ENCODE measurements at places on chromosomes 7 and 10. TPM values are rescaled to one million over a fixed set of nuclear protein-coding genes. Genes with fewer than 3 reads are reported as not detected.

NACAD gene
- total RNA-seq: 4.2 TPM

DNA sequence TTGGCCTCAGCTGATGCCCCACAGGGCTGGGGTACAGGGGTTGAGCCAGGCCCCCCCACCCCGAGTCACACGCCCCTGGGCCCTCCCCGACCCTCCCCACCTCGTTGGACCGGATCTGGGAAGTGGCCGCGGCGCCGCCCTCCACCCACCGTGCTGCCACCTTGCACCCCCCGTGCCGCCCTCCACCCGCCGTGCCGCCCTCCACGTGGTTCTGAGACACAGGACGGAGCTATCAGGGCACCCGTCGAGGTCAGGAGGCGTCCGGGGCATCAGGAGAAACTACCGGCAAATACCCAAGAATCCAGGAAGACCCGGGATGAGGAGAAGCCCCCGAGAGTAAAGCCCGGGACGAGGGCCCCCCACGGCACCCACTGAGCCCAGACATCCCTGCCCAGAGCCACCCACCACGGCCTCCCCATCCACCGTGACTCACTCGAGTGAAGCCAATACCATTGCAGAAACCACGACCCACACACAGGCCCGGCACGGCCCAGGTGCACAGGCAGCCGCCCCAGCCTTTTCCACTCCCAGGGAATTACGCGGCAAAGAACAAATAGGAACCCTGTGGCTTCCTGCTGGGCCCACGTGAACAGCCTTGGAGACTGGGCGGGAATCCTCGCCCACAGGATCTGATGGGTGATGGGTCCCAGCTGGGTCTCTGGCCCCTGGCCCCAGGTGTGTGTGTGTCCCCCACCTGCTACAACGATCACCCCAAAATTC is 34.0 kb downstream of the ADAP1 start:
- no peak overlapping the region for H3K4me3 ChIP-seq
- H3K36me3 ChIP-seq: no peaks in the 10 kb centered on the region
- no peak for DNase-seq
- H3K27me3 ChIP-seq: no peaks in the 10 kb centered on the region
- H3K27ac ChIP-seq: no peak overlapping the region

DNA sequence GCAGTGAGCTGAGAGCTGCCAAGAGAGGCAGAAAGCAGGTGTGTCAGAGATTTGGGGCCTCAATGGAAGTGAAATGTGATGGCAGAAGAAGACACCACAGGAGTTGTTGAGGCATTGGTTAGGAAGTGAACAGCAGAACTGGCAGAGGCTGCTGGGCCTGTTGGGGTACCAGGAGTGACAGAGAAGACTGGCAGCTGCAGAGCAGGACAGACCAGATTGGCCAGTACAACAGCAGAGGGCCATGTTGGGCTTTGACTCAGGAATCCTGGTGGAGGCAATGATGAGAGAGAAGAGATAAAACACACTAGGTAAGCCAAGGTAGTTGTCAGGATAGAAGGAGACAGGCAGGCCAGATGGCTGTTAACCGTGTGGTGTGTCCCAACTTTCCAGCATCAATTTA is 19.9 kb upstream of the HERPUD2 start:
- H3K27me3 ChIP-seq: no peaks in the 10 kb centered on the region
- H3K4me3 ChIP-seq: no peak overlapping the region
- no peak for DNase-seq
- H3K4me1 ChIP-seq: no peaks in the 10 kb centered on the region
- no peak overlapping the region for H3K27ac ChIP-seq

AQP1 gene
- total RNA-seq: 291 TPM

- H3K4me3 ChIP-seq: no peak overlapping the region
- no peak overlapping the region for H3K27ac ChIP-seq
- no peaks in the 10 kb centered on the region for H3K36me3 ChIP-seq
- DNase-seq: no peak
- no peaks in the 10 kb centered on the region for H3K27me3 ChIP-seq
These were observed 118.9 kb downstream of the SND1 start for GRCh38 chr7:127770885-127771284.

All from kidney (tissue), 22 donors.